ENCODE measurements at places on chromosomes 11 and 22.

DNA sequence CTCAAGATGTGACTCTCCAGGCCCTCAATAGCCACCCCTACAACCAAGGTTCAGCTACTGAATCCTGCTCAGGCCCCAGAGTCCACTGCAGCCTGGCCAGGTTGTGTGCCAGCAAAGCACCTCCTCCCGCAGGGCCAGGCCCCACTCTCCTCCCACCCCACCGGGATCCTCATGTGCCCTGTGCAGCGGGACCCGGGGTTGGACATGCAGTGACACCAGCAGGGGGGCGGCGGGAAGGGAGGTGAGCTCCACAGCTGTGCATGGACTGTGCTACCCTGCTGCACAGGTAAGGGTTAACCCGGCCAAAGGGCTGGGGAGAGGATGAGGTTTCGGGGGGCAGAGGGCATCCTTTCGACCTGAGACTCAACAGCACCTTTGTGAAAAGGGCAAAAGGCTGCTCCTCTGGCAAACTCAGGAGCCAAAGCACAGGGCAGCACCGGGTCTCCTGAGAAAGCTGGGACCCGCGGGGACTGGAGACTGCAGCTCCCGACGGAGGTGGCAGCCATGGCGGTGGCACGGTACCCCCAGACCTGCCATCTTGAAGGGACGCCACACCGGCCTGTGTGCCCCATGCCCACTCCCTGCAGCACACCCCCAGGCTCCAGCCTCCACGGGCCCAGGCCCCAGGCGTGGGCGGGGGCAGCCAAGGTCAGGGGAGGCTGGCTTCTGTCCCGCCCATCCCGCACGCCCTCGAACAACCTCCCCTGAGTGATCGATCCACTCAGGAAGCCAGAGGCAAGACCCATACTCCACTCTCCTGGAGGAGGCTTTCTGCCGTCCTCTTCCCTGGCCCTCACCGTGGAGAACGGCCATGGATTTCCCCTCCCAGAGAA is 10.6 kb downstream of the PLXNB2 start:
- DNase-seq: no peak

GRCh38 chr11:2466869-2467694 is 22.3 kb downstream of the KCNQ1 start:
- no peak for DNase-seq

GRCh38 chr11:104619751-104620150 is 278.5 kb downstream of the CASP12 start:
- no peak for DNase-seq

DNA sequence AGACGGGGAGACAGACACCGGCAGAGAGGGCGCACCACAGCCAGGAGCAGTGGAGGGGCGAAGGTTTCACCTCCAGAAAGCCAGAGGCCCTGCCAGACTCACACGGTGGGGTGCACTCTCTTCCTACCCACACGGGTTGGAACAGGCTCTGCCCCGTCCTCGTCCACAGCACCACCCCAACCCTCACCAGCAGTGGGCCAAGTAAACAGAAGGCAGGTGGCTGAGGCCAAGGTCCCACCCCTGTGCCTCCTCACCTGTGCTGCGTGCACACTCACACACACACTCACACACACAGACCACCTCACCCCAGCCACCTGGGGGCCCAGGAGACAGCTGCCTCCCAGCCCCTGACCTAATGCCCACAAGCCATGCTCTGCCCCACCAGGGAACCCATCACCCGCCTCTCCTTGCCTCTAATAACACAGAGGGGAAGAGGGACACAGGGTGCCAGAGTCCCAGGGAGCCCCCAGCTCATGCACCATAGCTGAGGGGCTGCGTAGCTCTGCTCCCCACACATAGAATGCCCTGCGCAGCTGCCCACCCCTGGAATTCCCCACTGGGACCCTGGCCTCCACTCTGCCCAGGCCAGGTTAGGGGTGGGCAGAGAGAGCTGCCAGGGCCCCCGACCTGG is 3.1 kb downstream of the CYB5R3 start:
- DNase-seq: no peak

- no peak for DNase-seq
Measured at GRCh38 chr11:60948250-60948649, 3.7 kb downstream of the SLC15A3 start.

DNA sequence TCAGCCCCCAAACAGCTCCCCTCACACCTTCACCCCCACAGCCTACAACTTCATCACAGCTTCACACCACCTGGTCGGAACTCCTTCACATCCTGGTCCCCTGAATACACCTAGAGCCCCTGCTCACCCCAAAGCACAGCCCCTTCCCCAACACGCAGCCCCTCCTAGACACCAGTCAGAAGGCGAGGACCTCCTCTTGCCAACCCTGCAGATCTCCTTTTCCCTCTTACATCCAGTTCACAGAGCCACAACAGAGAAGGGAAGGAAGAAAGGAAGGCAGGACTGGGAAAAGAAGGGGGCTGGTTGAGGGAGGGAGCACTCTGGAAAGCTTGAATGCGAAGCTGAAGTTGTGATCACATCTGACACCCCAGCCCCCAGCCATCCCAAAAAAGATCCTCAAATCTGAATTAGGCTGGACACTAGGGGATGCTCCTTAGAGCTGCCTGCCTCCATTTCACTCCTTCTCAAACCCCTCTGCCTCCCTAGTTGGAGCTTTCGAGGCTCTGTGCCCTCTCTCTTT is 629 bp downstream of the CCKBR start:
- no peak for DNase-seq

DNA sequence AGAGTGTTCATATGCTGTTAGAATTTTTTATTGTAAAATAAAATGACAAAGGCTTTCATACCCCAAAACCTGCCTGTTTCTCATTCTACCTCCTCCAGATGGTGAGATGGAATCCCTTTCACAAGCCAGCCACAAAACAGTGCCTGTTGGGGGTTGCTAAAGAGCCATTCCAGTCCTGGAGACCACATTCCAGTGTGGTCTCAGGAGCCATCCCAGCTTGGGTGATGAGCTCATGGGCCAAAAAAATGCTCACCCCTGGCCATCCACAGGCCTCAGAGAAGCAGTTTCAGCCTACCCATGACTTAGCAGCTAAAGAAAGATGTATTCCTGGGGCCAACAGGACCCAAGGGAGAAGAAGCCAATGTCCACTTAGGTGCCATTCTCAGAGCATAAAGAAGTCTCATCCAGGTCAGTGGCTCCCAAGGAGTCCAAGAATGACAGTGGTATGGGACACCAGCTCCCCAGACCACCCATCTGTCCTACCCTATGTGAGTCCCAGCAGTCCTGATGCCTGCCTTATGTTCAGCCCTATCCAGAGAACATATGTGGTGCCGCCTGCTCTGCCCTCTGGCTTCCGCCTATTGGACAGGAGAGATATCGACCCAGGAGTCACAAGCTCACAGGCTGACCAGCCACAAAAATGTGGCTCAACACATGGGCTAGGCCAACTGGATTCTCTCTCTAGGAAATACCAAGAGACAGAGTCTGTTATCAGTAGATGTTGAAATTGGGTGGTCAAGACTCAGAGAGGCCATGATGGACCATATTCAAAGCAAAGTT is 26.4 kb downstream of the C11orf91 start:
- peak; percentile 65 for DNase-seq

- DNase-seq: no peak
Measured at GRCh38 chr11:48024635-48025071, 44.3 kb downstream of the PTPRJ start.

- no peak for DNase-seq
Measured at GRCh38 chr11:70034740-70035365, 43.3 kb upstream of the ANO1 start.

GRCh38 chr11:83033972-83034672 is 37.6 kb downstream of the RAB30 start:
- peak; percentile 80 for DNase-seq

DNA sequence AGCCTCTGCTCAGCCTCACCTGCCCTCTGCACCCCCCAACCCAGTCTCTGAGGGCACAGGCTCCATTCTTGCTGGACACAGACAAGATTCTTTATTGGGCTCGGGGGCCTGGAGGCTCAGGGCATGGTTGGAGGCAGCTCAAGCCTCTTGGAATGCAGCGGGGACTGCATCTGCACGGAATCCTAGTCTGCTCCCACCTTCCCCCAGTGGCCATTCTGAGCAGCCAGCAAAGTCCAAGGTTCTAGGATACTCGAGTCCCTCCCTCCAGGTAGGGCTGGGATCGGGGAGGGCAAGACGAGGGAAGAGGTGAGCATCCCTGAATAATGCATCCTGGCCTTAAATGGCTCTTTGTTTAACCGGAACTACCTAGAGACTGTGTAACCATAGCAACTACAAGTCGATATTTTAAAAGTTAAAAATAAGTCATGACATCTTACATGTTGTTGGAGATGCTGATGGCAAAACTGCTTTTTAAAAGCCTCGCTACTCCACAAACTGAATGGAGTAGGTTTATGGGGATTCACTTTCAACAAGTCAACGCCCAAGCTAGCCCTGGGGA is 10.7 kb upstream of the IGSF22 start:
- DNase-seq: no peak

GRCh38 chr22:29815580-29815979 is 22.5 kb downstream of the ASCC2 start:
- DNase-seq: no peak

- DNase-seq: no peak
Measured at GRCh38 chr22:42174062-42174461, 43.5 kb upstream of the CYP2D6 start.
